Temporal lobe (tissue), 4 donors: ENCODE measurements at places on chromosomes 12 and 14. TPM values are rescaled to one million over a fixed set of nuclear protein-coding genes. Genes with fewer than 3 reads are reported as not detected.

Gene PLEKHD1
- 0.49 TPM for total RNA-seq

Gene TSHR
- 0.25 TPM for total RNA-seq

Gene MYO1H
- total RNA-seq: 0.25 TPM

Gene BCL2L2
- 11.1 TPM for total RNA-seq

Gene TTC8
- total RNA-seq: 8.6 TPM

Gene SERPINA5
- total RNA-seq: not detected

Gene CLEC1A
- total RNA-seq: 0.98 TPM

Gene SERPINA9
- total RNA-seq: not detected

Gene FZD10
- 0.49 TPM for total RNA-seq

Gene LTB4R2
- total RNA-seq: 1.2 TPM

Gene OVCH1
- total RNA-seq: 0.25 TPM

Gene PMCH
- not detected for total RNA-seq
